ENCODE measurements at places on chromosomes 11 and 22.

DNA sequence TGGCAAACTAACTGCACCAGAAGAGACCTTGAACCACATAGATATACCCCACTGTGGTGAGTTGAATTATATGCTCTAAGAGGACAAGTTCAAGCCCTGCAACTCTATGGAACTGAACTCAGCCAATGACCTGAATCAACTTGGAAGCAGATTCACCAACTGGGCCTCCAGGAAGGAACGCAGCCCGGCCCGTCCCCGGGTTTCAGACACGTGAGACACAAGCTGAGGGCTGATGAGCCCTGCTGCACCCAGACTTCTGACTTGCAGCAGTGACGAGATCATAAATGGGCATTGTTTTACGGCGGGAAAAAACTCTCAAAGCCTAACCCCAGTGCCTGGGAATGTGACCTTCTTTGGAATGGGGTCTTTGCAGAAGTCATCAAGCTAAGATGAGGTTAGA lies 28.5 kb upstream of the GAL start:
- no peak for DNase-seq

GRCh38 chr11:116911976-116912734 lies 74.7 kb upstream of the APOA1 start:
- DNase-seq = no peak

GRCh38 chr22:50286275-50286674 lies 16.1 kb upstream of the MAPK11 start:
- DNase-seq = no peak

- DNase-seq = peak; percentile 85
Measured at GRCh38 chr11:71252770-71253730, 673 bp upstream of the SHANK2 start.

DNA sequence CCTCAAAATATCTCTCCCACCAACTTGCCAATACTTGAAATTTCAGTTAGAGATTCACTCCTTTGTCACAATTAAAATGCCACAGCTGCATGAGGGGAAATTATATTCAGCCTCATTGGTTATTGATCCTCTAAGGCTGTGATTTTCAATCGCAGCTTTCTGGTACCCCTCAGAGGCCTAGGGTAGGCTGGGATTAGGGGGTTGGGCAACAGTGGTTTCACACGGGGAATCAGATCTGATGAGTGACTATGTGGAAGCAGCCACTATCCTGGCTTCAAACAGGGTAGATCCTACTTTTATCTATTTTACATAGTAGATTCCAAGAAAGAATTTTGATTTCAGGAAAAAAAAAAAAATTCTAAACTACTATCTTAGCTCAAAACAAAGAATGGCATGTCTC lies 252.5 kb downstream of the DCDC1 start:
- no peak for DNase-seq

DNA sequence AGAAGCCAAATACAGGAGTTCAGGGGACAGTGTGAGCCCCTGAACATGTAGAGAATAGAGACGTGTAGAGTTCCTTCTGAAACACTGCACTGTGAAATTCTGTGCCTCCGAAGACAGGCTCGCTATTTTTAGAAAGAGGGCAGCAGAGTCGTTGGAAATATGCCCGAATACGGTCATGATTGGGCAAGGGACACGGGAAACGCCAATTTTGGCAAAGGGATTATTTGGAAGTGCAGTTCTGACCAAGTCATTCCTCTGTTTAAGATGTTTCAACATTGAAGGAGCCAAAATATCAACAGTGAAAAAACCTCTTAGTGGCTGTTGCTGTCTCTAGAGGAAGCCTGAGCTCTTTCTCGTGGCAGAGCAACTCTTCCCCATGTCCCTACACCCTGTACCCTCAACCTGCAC lies 9.5 kb upstream of the CBX6 start:
- no peak for DNase-seq

GRCh38 chr11:102001657-102002338 lies 45.4 kb upstream of the CFAP300 start:
- DNase-seq = no peak

- no peak for DNase-seq
Measured at GRCh38 chr11:116117331-116118137, 613.3 kb upstream of the CADM1 start.

- DNase-seq = peak; percentile 9
Measured at GRCh38 chr11:58928691-58929090, 10.6 kb upstream of the GLYATL1 start.

DNA sequence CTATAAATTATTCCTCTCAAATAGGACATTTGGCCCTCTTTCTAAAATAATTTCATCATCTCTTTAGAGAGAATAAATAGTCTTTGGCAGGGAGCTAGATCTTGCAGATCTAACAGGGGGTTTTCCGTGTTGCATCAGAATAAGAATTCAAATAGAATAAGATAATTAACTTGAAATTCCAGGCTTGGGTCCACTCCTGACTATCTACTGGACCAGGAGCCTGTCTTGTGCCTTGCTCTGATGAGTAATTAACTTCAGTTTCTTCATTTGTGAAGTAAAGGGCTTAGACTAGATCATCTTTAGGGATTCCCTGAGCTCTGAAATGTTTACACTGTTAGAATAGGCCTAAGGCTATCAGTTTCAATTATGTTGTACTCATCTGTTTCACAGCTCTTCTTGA lies 23.5 kb upstream of the TMEM123 start:
- DNase-seq = no peak

- peak; percentile 84 for DNase-seq
Measured at GRCh38 chr11:59097113-59097708, 9.8 kb upstream of the FAM111B start.

DNA sequence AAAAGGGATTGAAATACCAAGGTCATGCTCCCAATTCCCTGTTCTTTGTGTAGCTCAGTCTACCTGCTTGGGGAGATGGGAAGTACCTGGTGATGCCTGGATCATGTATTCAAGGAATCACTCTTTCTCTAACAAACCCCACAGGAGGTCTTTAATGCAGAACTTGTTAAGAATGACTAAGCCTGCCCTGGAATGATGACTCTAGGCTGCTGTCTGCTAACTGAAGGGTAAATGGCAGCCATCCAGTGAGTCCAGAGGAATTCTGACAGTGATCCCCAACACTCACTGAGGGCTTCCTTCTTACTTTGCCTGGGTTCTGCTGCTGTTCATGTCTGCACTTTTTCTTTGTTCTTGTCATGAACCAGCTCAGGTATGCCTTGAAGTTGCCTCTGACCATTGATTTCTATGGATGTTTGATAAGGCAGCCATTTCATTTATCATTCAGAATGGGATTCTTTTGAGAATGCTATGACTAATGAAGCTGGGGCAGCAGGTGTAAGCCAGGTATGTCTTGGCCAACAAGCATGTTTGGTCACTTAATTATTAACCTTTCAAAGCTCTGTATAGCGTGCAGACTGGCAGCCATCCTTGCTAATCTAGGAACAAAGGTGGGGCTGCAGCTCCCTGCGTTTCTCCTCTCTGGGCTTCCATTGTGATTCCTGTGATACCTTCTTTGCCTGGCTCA lies 11.4 kb downstream of the PRSS23 start:
- peak; percentile 54 for DNase-seq

- DNase-seq = no peak
Measured at GRCh38 chr11:1052133-1053011, 15.9 kb upstream of the MUC6 start.

DNA sequence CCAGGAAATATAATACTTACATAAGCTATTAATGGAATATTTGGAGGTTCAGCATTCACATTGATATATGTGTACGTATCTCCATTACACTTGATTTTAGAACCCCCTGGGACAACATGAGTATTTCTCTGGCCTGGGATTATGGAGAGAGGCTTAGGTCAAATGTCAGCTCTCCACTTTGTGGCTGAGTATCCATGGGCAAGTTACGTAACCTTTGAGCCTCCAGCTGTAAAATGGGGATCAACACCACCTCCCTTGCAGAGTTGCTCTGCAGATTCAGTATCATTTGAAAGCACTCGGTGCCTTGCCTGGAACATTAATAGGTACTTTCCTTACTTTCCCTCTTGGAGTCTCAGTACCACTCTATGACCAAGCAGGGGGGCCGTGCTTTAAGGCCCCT lies 33.2 kb downstream of the C22orf31 start:
- no peak for DNase-seq

GRCh38 chr11:69640995-69641581 lies at the start of gene CCND1:
Gene CCND1 (plus strand): TSS chr11:69641156. CDS start chr11:69641314, 158 bp downstream.
- peak; percentile 93 for DNase-seq

GRCh38 chr11:47552056-47552565 lies 821 bp downstream of the CELF1 start:
- DNase-seq = peak; percentile 63

DNA sequence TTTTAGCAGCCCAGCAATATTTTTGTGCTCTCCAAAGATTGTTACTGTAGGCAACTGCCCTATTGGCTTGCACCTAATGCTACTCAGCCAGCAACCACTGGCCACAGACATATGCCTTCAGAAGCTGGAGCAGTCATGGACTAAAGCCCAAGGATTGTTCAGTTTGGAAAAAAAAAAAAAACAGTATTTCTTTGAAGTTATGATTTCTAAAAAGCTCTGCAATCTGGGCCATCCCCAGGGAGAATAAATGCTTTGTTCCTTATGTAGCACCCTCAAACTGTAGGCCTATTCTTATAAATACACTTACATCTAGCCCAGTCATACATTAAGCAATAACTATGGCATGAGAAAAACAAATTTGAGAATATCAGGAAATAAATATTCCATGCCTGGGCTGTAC lies 2190.5 kb upstream of the RAG2 start:
- no peak for DNase-seq
